ENCODE measurements at places on chromosomes 6 and 20.

GRCh38 chr20:922781-923180 is 6.6 kb upstream of the ANGPT4 start:
- no peak for DNase-seq

- no peak for DNase-seq
Observed at GRCh38 chr6:167663784-167664443, 162.8 kb upstream of the AFDN start.

- no peak for DNase-seq
Observed at GRCh38 chr6:117739869-117740268, 64.6 kb downstream of the NUS1 start.

DNA sequence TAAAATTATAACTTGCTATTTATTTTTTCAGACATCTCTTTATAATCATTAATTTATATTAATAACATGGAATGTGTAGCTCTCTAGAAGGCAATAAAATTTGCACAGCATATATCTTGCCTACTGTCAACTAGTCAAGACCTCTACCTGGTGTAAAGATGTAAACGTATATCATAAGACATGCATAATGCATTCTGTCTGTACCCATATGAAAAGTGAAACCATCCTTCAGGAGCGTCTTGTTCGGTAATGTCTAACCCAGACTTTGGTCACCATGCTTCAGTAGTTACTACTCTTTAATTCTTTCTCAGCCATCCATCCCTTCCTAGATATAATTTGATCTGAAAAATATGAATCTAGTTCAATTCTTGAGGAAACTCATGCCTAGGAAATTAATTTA is 21.0 kb downstream of the CEP43 start:
- DNase-seq: no peak

DNA sequence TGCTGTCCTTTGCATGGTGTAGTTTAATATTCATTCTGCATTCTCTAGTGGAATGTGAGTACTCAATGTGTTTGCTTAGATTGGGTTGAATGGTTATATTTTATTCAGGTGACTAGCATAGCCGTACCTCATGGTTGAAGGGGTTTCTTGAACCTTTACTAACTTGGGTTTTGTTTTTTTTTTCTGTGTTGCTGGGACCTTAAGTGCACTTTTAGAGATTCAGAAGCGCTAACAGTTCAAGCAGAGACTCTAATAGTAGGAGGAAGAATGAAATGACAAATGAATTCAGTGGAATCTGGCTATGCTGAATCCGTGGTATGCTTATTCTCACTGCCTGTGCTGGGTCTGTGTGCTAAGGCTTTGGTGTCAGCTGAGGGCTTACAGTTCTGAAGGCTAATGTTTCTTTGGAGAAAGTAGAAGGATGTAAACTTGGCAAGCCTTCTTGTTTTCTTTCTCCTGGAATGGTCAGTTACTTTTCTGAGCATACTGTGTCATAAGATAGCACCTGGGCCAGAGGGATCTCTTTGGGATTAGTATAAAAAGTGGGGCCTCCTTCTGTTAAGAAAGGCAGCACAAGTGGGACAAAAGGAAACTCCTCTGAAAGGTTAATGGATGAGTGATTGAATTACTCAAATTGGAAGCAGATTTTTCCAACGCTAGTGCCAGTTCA is 28.7 kb downstream of the RNF144B start:
- DNase-seq: no peak

- no peak for DNase-seq
Observed at GRCh38 chr6:27911956-27912446, at the start of gene OR2B2. TSS of gene OR2B2 (minus strand) at chr6:27912396. CDS start at chr6:27912319, 77 bp downstream.

DNA sequence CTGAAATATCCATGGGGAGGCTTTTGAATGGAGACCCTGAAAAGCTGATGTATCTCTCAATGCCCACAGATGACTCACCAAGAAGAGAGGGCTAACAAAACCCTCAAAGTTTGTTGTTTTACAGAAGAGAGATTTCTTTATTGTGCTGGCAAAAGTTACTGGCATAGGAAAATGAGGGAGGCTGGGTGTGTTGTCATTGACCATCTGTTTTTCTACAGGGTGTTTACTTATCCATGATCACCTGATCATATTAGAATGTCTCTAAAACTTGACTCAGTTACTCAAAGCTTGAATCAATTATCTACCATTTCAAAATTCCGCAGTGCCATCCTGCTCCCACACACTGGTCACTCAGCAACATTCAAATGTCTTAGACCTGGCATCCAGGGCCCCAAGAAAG is 9.8 kb downstream of the NCOA6 start:
- DNase-seq: no peak

DNA sequence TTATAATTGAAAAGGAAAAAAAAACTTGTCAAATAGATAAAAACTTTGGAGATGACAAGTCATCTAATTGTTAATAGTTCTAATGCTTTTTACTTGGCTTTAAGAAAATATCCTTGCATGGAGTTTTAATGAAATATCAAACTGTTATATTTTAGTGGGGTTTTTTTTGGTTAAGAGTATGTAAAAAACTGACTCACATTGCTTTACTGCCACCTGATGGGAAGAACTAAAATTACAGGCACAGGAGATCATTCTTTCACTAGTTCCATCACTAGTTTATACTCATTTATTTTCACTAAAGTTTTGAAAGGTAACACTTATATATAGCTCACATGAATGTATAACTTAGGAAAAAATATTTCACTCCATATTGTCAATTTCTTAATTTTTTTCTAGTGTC is 309.1 kb downstream of the LMBRD1 start:
- no peak for DNase-seq

GRCh38 chr6:25768566-25768965 is 14.0 kb downstream of the SLC17A4 start:
- DNase-seq: no peak

DNA sequence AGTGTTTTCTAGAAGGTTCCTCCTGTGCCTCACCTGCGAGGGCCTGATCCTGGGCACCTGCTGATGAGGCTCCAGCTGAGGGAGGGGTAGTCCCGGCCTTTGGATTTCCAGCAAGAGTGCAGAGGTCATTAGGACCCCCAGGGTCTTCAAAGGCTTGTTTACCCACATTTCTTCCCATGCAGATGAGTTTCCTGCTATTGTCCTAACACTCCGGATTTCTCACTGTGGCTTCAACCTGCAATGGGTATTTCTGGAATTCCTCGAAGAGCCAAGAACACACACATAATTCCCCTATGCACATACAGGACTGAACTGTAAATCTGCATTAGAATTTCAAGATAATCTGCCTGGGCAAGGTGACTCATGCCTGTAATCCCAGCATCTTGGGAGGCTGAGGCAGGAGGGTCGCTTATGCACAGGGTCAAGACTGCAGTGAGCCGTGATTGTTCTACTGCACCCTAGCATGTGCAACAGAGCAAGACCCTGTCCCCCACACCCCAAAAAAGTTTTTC is 53.9 kb downstream of the ADNP start:
- DNase-seq: no peak

- no peak for DNase-seq
Observed at GRCh38 chr6:51472745-51473487, 614.5 kb downstream of the PKHD1 start.

- no peak for DNase-seq
Observed at GRCh38 chr6:149951096-149951495, 9.3 kb downstream of the ULBP2 start.

DNA sequence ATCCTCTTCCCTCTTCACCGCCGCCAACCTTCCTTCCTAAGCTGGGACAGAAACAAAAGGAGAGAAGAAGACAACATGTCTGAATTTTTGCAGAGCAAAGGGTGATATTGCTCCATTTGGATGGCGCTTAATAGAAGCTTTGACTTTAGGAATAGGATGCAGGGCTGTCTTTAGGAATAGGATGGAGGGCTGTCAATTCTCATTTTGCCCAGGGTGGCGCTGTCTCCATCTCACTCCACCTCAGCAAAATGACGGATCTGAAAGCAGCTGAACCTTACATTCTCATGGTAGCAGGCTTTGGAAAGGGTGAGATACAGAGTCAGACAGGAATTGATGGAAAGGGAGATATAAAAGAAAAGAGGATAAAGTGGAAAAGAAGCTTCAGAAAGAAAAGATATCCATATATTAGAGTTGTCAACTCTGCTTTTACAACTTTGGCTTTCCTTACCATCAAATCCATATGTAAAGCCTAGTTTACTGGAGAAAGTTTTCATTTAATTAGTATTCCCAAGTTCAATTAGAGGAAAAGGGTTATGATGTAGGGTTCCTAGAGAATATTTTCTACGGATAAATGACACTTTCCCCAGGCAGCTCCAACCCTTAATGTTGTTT is 2.4 kb downstream of the MTCL3 start:
- DNase-seq: peak; percentile 50

- DNase-seq: no peak
Observed at GRCh38 chr6:32087574-32088486, 21.3 kb downstream of the TNXB start.

DNA sequence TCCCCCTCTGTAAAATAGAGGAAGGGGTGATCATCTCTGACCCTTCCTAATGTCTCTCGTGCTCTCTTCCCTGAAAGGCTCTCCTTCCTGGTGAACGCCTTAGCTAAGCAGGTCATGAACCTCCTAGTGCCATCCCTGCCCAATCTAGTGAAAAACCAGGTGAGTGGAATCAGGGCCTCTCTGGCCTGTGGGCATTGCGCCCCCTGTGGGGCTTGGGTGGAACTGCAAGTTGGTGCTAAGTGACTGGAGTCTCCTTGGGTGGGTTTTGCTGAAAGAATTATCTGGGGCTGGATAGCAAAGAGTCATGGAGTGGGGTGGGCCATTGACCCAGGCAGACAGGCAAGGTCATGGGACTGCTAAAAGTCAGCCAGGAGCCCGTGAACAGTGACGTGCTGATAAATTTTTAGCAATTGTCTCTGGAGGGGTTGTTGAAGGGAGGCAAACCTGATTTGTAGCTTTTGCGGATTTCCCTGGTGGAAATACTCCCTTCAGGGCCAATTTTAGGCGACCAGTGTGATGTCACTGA is 8.9 kb downstream of the BPIFB1 start:
- peak; percentile 29 for DNase-seq

DNA sequence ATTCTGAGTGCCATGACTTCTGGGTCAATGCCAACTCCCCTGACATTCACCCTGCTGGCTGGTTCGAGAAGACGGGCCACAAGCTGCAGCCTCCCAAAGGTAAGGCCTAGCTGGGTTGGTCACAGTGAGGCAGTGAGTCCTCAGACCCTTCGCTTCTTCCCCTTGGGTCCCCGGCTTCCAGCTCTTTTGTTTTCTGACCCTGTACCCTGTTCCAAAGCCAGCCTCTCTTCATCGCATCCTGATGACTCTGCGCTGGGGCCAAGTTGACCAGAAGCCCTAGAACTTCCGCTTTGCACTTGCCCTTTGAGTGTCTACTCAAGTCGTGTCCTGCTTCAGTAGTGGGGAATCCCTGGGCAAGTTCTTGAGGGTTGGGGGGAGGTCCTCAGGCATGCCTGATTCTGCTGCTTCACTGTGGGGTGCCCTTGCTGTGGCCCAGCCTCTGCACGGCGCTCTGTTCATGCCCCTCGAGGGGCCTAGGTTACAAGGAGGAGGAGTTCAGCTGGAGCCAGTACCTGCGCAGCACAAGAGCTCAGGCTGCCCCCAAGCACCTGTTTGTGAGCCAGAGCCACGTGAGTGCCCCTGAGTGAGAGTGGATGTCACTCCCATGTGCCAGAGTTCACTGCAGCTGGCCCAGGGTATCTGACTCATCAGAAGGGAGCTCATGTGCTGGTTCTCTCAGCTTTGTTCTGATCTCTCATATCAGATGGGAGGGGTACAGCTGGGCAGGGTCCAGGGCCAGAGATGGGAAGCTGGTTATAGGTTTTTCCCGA is 23.0 kb downstream of the L3MBTL1 start:
- DNase-seq: no peak

- no peak for DNase-seq
Observed at GRCh38 chr6:11853678-11854407, 75.2 kb upstream of the ADTRP start.

DNA sequence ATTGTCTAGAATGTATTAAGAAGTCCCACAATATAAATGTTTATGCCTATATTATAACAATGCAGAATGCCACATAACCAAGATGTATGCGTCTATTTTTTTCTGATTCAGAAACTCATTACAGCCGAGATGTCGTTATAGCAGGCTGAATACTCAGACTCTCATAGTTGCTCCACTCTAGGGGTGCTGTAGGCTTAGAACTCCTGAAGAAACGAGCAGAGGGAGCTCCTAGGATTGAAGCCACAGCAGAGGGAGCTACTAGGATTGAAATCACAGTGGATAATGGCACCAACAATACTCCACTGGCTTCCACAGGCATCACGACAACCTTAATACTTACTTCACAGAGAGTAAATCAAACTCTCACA is 208.9 kb downstream of the KIF16B start:
- no peak for DNase-seq

DNA sequence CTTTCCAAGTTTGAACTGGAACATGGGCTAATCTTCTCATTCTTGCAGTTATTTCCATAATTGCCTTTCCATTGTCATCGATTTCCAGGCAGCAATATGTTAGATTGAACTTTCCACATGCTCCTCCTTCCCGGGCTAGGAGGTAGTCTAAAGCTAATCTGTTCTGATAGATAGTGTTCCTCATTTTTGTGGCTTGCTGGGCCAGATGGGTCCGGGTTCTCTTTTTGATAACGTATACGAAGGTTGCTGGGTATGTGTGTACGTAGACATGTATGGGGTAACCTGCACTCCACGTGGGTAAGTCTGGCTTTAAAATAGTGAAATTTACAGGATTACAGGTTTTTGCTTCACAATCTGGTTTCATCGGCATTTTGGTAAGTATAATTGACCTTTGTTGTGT is 14.0 kb upstream of the GMPR start:
- DNase-seq: no peak

DNA sequence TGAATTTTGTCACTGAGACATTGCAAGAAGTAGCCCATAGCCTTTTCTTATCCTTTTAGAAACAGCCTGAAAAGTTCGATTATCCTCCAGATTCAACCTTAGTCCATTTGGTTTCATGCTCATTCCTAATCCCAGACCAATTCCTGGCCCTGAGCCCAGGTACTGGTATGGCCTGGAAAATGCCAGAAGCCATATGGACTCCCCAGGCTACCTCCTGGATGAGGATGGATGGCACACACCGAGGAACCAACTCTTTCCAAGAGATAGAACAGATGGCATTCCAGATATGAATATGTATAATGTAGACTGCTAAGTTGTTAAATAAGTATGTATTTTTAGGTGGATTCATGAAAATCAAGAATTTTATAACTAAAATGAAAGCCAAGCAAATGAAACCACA is 51.6 kb upstream of the SNAP25 start:
- no peak for DNase-seq

DNA sequence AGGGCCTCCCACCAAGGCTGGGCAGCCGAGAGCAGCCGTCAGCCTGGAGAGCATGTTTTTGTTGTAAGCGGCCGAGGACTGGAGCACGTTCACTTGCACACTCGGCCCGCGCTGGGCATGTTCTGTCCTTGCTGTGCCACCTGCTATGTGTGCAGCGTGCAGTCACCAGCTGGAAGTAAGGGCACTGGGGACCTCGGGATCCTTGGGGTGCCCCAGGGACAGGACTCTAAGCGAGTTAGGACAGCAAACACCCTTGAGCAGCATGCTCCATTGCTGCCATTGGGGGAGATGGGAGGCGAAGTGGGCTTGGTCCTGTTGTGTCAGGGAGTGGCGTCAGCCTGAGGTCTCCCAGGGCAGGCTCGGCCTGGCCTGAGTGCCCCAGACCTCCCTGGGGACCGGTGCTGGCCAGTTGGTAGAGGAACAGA is 18.6 kb downstream of the DYNLT1 start:
- no peak for DNase-seq

GRCh38 chr20:56001106-56001785 is 4.1 kb downstream of the CBLN4 start:
- no peak for DNase-seq

Data from NCI-H2029 treated with DMSO at 0.1 percent for 48 hours (cell line).